ENCODE measurements at places on chromosomes 6 and 20.

DNA sequence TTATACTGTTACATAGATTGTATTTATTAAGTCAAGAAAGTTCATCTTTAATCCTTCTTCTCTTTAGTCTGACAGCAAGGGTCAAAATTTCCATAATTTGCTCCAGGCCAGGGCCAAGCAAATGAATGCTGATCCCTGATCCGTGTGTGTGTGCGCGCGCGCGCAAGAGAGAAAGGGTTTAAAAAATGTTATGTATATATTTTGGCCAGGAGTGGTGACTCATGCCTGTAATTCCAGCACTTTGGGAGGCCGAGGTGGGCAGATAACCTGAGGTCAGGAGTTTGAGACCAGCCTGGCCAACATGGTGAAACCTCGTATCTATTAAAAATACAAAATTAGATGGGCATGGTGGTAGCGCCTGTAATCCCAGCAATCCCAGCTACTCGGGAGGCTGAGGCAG, 61.7 kb downstream of the GTF2H5 start:
- no peak for DNase-seq

GRCh38 chr6:42629845-42630244, 66.0 kb downstream of the UBR2 start:
- no peak for DNase-seq

GRCh38 chr6:113457198-113457597, 399.9 kb upstream of the MARCKS start:
- DNase-seq, result no peak

DNA sequence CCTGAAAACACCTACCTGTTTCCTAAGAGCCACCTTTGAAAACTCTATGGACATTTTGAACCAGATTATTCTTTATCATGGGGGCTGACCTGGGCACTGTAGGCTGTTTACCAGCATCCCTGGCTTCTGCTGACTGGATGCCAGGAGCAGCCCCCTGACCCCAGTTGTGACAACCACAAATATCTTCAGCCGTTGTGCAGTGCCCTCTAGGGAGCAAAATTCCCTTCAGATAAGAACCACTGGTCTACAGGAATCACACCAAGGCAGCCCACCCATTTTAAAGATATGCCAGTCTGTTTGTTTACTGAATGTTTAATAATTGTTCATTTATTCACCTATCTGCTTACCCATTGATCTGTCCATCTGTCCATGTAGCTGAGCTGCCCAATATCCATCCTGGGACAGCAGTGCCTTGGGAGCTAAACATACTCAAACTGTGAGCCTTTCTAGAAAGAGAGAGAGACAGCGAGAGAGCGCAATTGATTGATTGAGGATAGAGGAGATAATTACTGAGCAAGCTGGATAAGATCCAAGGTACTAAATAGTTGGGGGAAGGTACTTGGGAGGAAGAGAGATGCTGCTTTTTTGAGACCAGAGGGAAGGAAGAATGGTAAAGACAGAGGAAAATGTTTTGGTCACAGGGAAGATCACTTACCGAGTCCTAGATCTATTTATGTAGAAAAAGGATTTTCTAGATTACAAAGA, 276.8 kb downstream of the NRN1 start:
- DNase-seq, result no peak

- no peak for DNase-seq
Measured at GRCh38 chr6:44253307-44254101, 3.8 kb downstream of the SLC35B2 start.

DNA sequence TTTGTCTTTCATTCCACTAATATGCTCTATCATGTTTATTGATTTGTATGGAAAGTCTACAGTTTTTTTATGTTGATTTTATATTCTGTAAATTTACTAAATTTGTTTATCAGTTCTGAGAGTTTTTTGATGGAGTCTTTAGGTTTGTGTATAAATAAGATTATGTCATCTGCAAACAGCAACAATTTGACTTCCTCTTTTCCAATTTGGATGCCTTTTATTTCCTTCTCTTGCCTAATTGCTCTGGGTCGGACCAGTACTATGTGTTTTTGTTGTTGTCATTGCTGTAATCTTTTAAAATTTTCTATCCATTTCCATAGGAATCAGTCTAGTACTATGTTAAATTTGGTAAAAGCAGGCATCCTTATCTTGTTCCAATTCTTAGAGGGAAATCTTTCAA, 31.5 kb upstream of the POLR1H start:
- DNase-seq, result no peak

- no peak for DNase-seq
Measured at GRCh38 chr20:17558154-17558940, 11.5 kb upstream of the DSTN start.

- DNase-seq, result no peak
Measured at GRCh38 chr6:143674483-143675381, 3.0 kb upstream of the PHACTR2 start.

GRCh38 chr6:16840291-16840690, 79.0 kb upstream of the ATXN1 start:
- DNase-seq, result no peak

DNA sequence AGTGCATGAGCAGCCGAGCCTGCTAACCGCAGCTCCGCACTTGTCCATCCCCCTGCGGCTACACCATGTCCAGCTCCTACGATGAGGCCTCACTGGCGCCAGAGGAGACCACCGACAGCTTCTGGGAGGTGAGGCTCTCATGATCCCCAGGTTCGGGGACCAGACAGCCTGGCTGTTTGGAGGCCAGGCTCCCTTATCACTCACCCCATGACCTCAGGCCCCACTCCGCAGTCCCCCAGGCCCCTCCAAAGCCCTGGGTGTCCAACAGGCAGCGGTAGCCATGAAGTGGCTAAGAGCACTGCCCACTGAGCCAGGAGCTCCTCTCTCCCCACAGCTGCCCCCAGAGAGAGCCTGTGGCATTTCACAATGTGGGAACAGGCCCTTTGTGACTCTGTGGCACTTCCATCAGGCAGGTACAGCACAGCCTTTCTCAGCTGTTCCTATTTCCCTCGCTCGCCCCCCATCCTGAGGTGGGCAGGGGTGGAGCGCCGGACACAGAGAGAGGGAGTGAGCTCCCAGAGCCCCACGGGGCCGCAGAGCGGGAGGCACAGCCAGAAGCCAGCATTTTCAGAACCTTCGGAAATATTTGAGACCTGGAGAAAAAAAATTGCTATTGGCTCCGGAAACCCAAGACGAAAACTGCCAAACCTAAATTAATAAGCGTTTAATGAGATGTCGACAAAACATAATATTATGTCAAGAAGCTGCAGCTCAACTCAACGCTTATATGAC, 29.7 kb downstream of the SPDEF start:
- DNase-seq, result no peak

DNA sequence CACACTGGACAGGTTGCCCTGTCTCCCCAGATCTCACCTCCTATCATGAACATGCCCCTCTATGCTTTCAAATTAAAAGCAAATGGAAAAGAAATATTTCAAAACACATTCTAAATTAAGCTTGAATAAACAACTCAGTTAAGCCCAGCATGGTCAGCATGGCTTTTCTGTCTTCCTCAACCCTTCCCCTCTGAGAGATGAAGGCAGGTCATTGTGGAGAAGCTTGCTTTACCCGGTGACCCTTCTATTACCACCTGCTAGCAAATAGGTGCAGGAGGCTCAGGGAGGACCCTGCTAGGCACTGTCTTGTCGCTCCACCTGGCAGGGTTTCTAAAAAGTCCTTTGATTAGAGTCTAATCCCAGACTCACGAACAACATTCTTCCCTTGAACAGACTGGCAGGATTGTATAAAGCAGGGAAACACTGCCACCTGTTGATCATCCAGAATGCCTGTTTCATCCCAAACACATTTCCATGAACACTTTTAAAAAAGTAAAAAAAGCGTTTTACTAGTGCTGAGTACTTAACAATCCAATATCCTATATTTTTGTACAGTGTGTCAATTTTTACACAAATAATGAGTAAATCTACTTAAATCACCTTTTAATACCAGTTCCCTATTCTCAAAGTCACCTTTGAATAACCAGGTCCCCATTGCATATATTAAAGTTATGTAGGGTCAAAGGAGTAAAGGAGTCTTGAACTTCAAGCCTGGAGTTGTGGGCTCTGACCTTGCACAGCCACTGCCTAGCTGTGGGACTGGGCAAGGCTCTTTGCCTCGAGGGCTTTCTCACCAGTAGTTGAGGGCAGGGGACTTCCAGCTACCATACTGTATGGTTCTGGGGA, 75.5 kb downstream of the GPR6 start:
- DNase-seq, result peak; percentile 49

DNA sequence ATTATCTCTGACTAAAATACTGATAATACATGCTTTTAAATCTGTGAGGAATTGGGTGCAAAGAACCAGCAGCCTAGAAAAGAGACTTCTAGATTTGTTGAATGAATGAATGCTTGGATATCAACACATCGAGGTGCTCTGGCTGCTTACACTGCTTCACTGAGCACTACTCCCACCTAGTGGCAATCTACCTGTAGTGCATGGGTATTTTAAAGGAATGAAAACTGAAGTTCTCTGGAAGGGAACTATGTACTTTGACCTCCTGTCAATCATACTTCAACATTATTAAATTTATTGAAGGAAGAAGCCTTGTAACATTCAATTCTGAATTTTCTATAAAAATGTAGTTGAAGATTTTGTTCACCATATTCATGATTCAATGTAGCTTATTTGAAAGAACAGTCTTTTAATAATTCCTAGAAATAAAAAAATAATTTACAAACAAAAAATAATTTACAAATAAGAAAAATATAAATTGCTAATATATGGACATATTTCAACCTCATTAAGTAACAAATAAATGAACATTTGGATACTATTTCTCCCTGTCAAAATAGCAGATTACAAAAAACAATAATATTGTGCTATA, 111.2 kb upstream of the MMS22L start:
- DNase-seq, result peak; percentile 37

- no peak for DNase-seq
Measured at GRCh38 chr6:140036196-140036595, 661.7 kb upstream of the CITED2 start.

DNA sequence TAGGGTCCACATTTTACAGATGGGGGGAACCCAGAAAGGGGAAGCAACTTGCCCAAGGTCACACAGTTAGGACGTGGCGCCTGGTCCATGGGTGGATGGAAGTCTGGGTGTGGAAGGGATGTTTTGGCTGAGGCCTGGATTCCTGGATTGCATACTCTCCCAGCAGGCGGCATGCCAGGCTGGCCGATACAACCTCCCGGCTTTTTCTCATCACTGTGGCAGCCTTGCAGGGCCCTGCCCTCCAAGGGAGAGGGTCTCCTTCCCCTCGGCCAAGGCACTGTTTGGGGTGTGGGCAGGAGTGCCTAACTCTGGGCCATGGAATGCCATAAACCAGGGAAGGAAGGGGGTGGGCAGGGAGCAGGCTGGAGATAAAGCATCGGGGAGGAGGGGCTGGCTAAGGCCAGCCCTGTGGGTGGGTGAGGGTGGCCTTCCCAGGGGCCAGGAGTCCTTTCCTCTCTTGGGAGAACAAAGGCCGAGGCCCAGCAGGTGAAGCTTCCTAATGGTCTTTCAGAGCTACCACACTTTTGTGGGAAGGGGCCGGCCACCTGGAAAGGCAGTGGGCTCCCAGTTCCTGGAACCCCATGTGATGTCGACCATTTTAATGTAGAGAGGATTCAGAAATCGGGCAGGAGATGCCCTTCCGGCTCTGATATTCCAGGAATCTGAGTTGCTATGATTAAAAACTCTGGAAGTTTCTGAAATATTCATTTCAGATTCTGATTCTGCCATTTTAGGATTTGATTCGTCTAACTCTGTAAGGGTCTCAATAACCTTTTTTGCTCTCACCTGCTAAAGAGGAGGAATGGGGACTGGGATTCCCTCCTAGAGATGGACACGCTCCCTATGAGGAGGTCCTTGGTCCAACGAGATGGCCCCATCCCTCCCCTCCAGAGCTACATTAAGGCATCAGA, 4.2 kb downstream of the FOXS1 start:
- DNase-seq, result no peak

DNA sequence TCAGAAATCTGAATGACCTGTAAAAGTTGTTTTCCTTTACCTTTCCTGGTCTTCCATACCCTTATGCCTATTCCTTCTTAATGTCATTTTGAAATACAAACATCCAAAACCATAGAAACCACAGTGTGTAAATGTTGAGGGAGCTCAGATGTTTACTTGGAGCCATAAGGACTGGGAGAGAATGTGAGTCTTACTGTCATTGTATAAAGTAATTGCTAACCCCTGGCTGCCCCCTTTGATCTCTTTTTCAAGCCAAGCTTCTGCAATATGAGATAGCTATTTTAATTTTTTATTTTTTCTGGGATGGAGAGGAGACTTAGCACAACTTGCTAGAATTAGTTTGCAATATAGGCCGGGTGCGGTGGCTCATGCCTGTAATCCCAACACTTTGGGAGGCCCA, 124.4 kb upstream of the AKIRIN2 start:
- DNase-seq, result no peak

- no peak for DNase-seq
Measured at GRCh38 chr20:1934721-1935573, 39.7 kb downstream of the SIRPA start.

- DNase-seq, result no peak
Measured at GRCh38 chr20:50001784-50002311, 19.1 kb downstream of the SNAI1 start.

GRCh38 chr6:165713845-165714466, 50.9 kb upstream of the PDE10A start:
- no peak for DNase-seq

DNA sequence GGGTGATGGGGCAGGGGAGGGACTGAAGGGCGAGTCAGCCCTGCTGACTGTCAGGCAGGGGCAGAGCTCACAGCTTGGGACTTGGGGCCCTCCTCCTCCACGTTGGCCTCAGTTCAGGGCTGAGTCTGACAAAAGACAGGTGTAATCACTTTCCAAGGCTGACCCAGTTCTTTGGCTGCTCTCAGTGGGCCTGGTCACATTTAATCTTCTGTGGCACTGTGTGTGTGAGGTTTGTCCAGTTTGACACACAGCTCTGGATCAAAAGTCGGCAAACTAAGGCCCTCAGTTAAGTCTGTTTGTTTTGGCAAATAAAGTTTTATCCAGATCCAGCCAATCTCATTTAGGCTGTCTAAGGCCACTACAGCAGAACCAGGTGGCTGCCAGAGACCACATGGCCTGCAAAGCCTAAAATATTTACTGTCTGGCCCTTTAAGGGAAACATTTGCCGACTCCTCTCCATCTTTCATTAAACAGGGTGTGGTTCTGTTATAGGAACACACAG, 5.1 kb upstream of the MAP1LC3A start:
- no peak for DNase-seq

GRCh38 chr6:167907837-167908681, 81.3 kb downstream of the AFDN start:
- DNase-seq, result peak; percentile 30

GRCh38 chr6:116492331-116493067, 18.9 kb upstream of the CALHM5 start:
- DNase-seq, result no peak

Measured in HuH-7 (cell line).